ENCODE measurements at places on chromosomes 1 and 21. TPM values are rescaled to one million over a fixed set of nuclear protein-coding genes. Genes with fewer than 3 reads are reported as not detected.

DNA sequence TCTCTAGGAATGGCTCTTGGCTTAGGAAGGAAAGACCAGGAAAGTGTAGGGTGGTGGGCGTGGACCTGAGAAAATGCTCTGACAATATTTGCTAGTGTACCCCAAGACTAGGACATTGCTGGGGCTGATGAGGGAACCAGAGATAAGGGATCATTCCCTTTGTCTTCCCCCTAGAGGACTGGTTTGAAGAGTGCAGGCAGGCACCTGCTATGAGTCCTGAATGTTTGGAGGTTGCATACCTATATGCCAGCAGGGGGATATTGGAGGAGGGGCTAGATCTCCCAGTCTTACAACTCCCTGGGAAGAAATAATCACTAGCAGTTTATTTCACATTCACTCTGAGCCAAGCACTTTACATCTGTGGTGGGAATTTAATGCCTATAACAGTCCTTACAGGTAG, 6.0 kb upstream of the BCL10 start:
- DNase-seq = no peak

The PDPN gene
- total RNA-seq = 18.3 TPM

DNA sequence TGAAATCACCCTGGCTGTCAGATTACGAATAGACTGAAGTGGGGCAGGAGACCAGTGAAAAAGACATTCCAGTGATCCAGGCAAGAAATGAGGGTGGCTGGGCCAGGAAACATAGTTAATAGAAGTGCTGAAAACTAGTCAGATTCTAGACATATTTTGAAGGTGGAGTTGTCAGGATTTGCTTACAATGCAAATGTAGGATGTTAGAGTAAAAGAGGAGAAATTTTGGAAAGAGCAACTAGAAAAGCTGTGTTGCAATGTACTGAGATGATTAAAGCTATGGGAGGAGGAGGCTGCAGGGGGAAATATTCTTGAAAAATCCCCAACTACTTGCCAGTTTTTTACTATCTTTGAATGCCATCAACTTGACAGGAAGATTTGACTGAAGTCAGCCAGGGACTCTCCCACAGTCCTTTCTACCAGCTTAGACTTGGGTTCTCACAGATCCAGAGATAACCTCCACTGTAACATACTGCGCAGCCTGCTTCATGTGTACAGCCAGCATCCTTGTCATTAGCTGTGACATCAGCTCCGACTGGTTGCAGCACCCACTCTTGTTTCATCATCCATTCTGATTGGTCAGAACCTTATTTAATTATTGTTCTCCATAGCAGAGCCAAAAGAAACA, 109.7 kb downstream of the TSEN15 start:
- DNase-seq = peak; percentile 78

DNA sequence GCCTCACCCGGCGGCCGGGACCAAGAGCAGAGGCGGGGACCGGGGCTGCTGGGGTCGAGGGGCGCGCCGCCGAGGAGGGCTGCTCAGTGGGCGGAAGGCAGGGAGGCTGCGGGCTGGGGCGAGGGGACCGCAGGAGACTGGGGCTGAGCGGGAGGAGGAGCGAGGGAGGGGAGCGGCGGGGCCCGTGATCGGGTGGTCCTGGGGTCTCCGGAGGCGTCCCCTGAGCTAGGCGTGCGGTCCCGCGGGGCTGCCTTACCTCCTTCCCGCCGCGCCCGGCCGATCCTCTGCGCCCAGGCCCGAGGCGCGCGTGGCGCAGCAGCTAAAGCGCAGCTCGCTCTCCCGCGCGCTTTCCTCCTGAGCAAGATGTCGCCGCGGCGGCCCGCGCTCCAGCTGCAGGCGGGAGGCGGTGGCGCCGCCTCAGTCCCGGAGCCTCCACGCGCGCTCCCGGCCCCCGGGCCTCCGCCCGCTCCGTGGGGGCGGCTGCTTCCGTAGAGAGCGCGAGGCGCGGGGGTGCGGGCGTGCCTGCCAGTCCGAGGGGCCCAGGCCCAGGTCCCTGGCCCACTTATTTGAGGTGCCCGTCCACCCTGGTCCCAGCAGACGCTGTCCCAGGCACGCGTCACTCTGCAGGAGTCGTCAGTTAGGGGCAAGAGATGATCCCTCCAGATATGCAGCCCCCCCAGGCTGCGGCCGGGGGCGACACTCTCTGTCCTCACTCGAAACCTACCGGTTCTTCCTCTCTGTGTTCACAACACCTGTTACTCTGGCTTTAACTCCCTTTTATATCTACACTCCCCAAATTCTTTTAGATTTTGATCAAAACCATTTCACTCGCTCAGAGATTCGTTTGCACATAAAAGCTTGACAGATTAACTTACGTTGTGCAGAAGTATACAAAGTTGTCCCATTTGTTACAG, at the start of gene CCSAP:
Gene CCSAP, minus strand, starts transcription at position 392 of the 914 bp plus-strand sequence. CDS start 582 bp downstream, outside the sequence.
- DNase-seq = peak; percentile 67

DNA sequence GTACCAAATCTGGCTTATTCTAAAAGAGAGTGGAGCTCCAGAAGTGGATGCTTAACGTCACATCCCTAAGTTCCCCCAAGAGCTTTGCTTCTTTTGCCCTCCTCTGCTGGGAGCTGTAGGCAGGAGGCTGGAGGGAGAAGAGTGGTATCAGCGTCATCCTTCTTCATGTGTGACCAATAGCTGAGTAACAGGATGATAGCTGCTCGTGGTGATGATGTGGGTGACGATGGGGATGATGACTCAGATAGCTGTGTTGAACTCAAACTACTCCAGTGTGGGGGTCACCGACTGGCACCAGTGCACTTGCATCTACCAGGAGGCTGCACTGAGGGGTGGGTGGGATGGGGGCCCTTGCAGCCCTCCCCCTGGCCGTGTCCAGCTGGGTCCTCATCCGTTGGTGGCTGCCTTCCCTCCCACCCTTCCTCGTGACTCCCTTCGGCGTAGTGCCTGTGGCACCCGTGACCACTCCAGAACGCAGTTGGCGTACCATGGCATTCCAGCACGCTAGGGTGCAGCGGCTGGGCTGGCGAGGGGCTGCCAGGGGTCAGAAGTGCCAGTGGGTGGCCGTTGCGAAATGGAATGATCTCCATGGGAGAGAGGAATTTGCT, 1.1 kb downstream of the IGFN1 start:
- DNase-seq = no peak

GRCh38 chr1:198848649-198849048, 209.8 kb downstream of the PTPRC start:
- no peak for DNase-seq

DNA sequence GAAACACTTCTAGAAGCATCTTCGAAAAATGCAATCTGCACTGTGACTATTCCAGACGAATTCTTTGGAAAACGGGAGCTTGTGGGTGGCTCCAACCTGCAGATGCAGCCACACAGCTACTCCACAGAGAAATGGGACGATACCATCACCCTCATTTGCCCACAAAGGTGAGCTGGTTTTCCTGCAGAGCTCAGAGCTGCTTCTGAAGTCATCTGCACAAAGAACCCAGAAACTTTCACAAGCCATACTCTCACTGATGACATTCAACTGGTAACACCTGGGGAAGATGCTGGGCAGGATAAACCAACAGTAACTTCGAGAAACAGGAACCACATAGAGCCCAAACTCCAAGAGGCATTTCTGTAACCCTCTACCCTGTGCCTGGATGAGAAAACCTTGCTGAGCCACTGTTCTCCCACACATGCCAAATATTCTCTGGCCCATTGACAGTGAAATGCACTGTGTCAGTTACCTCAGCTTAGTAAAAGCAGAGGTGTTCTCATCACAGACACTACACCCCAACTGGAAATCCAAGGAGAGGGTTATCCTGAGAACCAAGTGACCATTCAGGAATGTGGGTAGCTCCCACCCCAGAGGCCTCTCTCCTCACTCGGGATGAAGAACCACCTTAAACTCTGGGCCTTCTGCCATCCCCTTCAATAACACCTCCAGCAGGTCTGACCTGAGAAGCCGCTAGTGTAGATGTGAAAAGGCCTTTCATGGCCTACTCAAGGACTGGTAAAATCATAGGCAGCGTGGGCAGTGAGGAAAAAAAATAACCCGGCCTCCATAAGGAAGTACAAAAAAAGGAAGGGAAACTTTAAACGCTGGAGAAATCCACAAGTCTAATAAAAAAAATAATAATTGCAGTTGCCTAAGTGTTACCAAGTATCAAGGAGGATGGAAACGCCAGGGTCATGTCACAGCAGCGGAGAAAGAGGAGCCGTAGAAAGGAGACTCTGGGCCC, 56.7 kb downstream of the HSF2BP start:
- DNase-seq = no peak

DNA sequence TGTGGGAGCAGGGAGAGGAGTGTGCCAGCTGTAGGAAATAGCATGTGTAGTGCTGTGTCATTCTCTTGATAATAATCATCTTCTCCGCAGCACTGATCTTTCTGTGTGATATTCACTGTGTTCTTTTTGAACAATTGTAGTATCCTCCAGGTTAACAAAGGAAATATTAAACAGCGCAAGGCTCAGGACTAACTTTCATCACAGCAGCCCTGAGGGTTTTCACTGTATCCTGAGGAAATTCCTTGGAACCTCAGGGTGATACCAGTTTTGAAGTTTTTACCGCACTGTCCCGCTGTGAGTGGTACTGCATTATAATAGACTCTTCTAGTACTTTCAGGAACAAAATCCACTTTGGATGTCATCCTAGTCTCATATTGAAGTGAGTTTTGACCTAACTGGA, 228.4 kb upstream of the COA6 start:
- no peak for DNase-seq

GRCh38 chr21:38383411-38384237, 114.7 kb downstream of the ERG start:
- no peak for DNase-seq

The HOOK1 gene
- total RNA-seq = 6.3 TPM

The OR10K2 gene
- total RNA-seq = 8.2 TPM

The LRRC8D gene
- 5.5 TPM for total RNA-seq

- DNase-seq = no peak
Observed at GRCh38 chr1:211783897-211784296, 46.7 kb downstream of the LPGAT1 start.

DNA sequence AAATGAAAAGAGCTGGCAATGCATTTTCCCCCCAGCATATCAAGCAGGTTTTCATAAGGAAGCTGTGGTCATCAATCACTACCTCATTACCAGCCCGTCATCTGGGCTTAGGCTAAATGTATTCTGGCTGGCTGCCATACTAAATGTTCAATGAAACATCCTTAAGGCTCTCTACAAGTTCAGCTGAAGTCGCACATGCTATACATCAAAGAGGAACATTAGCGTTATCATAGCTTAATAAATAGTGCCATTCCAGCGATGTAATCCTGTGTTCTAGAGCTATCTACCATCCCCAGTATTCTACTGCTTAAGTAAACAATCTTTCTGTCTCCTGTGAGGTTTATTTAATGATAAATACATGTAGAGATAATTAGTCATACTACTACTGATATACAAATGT, 288.8 kb downstream of the DPYD start:
- DNase-seq = peak; percentile 84

DNA sequence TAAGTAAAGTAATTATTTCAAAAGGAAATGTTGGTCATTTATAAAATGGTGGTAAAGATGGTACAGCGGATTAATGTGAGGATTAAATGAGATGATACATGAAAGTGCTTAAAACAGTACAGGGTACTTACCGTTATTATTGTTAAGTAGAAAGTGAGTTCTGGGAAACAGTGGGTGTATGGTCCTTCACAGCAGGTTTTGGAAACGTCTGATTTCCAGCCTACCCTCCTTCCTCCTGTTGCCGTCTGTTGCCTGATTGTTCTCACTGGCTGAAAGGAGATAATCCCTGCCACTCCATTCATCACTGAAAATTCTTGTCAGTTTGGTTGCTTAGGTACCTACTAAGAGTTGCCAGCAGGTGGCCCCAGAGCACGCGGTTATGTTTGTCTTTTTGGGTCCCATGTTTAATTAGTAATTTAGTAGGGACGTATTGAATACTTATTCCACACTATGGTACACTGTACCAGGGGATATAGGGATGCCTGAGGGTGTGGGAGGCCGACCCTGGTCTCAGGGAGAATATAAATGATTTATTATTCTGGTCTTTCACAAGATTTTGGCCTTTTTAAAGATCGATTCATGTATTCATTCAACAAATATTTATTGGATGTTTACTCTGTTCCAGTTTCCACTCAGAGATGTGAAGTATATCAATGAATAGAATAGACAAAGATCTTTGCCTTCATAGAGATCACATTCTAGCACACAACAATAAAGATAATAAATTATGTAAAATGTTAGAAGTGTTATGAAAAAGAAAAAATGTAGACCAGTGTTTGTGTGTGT, 30.8 kb upstream of the RPTN start:
- DNase-seq = peak; percentile 53

GRCh38 chr1:93129507-93130099, 50.5 kb downstream of the MTF2 start:
- no peak for DNase-seq

- DNase-seq = peak; percentile 57
Observed at GRCh38 chr1:38758820-38759219, 100.8 kb downstream of the RRAGC start.

The CACNA1S gene
- total RNA-seq = 0.96 TPM

The NT5C1A gene
- 2.9 TPM for total RNA-seq

The ARMH1 gene
- total RNA-seq = not detected

DNA sequence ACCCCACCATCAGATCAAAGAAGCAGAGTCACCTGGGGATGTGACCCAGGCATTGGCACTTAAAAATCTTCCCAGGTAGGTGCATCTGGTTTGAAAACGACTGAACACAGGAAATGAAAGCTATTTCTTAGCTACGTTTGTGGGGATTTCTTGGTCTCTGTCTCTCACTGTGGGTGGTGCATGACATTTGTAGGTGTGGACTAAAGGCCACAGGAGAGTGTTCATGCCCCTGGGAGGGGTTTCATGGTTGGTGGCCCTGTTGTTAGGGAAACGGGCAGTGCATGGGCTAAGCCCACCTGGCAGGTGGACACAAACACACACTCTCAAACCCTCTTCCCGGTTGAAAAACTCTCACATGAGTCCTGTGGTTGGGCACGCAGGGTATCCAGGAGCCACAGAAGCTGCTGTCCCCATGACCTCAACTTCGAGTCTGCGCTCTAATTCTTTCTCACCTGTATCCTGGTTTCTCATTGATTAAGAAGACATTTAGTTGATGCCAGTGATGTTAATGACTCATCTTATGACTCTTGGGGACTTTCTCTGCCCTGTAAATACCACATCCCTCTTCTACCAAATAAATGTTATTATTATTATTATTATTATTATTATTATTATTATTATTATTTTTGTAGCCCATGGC, 119.4 kb downstream of the MRPS6 start:
- DNase-seq = no peak

The PHACTR4 gene
- 10.8 TPM for total RNA-seq

GRCh38 chr1:169925505-169926482, 32.1 kb upstream of the SCYL3 start:
- DNase-seq = peak; percentile 31

- no peak for DNase-seq
Observed at GRCh38 chr1:66637146-66637545, 103.2 kb downstream of the SGIP1 start.

DNA sequence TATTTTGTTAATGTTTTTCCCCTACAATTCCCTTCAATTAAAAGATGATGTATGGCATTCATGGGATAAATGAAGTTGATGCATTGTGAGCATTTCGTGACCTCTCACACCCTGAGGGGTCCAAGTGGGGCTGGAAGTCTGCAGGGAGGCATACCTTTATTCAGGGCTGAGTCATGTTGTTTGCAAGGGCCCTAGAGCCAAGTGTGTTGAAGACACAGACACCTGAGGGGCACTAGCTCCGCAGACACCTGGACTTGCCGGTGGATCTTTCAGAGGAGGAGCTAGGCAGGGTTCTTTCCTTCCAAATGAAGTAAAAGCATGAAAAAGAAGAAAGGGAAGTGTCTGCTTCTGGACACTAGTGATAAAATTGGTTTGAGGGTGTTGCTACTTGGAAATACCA, 57.0 kb upstream of the RGS7 start:
- no peak for DNase-seq

Measured in umbilical cord (tissue), 2 donors.